ENCODE measurements at places on chromosomes 11 and 22.

DNA sequence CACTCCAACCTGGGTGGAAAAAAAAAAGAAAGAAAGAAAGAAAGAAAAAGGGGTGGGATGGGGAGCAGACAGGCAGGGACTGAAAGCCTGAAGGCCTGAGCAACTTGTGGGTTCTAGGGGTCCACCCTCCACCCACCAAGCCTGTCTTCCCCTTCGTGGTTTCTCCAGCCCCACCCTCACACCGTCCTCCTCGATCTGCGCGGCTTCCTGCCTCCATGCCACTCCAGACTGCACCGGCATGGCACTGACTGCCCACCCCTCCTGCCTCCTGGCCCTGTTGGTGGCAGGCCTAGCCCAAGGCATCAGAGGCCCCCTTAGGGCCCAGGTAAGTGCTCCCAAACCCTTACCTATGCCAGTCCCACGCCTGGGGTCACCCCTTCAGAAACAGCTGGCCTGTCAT is at the start of gene CTSW:
TSS of gene CTSW (plus strand) at position 221 of the 400 bp plus-strand sequence. CDS start at position 239, 18 bp downstream.
- no peak for DNase-seq

DNA sequence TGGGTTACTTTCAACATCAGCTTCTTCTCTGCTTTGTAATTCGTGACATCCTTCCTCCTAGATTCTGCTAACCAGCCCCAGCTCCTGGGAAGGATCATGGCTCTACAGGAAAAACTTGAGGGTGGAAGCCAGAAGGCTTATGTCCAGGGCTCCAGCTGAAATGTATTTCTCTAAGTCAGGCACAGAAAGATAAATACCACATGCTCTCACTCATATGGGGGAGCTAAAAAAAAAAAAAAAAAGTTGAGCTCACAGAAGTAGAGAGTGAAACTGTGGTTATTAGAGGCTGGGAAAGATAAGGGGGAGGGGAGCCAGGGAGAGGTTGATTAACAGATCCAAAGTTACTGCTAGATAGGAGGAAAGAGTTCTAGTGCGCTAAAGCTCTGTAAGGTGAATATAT is 74.9 kb downstream of the DSCAML1 start:
- no peak for DNase-seq

DNA sequence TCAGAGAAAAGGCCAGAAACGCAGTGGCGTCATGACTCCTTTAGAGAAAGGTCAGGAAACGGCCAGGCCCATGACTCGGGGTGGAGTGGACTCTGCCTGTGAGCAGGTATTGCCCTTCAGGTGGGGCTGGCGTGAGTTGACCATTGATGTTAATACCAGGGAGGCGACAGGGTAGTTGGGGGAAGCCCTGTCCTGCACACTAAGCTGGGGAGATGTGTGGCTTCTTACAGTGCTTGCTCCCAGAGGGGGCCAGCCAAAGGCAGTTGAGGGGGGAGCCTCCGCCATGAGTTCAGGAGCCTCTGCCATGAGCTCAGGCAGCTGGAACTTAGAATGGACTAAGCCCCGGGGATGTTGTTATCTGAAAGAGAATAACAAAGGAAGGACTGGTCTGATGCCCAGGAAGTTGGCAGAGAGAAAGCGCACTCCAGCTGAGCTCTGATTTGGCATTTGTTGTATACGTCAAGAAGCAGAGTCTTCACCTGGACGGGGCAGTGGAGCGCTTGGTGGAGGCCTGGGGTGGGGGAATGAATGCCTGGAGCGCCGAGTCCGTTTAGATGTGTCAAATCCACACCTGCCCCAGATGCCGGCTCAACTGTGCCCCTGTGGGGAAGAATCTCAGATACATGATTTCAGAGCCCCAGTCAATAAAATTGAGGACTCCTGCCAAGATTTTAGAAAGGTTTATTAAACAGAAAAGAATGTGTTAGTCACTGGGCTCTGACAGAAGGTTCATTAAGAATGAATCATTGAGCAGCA is 222.5 kb downstream of the TBC1D22A start:
- DNase-seq: no peak

DNA sequence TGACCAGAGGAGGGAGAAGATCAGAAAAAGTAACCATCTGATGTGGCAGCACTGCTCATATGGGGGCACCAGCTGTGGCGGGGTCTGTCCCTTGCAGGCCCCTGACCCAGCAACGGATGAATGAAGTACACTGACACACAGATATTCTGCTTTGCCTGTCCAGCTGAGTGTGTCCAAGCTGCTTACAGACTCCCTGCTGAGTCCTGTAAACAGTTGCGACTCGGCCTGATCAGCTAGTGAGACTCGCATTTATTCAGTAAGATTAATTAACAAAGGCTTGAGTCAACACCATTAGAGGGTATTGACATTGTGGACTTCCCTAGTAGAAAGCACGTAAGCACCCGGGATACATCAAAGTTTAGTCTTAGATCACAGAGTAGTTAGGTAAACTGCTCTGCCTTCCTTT is 15.3 kb upstream of the OR10D3 start:
- no peak for DNase-seq

GRCh38 chr22:22752556-22753477 is 108.4 kb downstream of the GGTLC2 start:
- no peak for DNase-seq

DNA sequence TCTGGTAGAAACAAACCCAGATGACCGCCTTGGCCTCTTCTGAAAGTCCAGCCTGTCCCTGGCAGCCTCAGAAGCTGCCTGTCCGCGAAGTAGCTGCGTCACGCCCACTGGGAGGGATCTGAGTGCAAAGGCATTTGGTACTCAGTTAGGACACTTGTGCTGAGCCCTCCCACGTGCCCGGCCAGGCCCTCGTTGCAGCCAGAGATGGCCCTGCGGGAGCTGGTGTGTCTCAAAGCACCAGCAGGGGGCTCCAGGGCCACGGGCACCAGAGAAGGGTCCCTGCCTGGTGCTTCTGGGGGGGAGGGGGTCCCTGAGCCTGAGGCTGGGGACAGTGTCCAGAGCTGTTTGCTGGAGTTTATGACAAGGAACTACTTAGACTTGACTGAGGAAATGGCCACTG is 5.8 kb downstream of the SELENOO start:
- DNase-seq: no peak

DNA sequence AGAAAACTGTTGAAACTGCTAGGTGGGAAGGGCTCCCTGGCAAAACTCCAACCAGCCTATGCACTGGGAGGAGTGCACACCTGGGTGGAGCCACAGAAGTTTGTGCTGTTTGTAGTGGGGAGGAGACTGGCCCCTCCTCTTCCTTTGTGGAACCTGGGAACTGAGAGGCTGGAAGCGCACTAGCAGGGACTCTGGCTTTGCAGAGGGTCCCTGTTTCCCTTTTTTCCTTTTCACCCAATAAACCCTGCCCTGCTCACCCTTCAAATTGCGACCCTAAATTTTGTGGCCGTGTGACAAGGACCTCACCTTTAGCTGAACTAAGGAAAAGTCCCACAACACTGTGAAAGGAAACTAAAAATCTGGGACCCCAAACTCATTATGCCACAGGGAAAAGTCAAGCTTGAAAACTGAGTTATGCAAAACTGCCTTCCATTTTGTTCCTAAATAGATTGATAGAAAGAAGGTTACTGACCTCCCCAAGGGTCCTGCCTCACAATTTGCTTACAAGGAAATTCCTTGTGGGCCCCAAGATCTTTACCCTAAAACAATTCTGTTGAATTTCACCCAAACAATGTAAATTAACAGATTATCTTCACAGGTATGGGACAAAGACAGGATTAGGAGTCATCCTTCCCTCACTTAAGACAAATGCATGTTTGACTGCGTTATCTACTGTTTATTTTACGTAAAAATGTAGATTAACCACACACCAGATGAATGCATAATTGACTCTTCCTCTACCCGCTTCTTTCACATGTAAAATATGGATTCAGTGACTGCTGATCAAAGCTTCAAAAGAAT is 81.0 kb downstream of the SLC36A4 start:
- DNase-seq: no peak

DNA sequence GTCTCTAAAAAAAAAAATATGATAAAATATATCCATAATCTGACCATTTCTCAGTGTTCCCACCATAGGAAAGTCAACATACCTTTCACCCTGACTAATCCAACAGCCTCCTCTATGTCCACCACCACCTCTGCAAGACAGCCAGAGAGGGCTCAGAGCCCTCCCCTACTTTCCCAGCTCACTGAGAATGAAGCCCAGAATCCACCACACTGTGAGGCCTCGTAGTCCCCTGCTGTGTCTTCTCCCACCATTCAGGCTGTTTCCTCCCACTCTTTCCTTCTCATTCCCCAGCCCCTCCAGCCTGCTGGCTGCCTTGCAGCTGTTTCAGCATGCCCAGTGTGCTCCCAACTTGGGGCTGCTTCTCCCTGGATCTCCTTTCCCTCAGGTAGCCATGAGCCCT is 27.0 kb downstream of the SGSM3 start:
- no peak for DNase-seq

DNA sequence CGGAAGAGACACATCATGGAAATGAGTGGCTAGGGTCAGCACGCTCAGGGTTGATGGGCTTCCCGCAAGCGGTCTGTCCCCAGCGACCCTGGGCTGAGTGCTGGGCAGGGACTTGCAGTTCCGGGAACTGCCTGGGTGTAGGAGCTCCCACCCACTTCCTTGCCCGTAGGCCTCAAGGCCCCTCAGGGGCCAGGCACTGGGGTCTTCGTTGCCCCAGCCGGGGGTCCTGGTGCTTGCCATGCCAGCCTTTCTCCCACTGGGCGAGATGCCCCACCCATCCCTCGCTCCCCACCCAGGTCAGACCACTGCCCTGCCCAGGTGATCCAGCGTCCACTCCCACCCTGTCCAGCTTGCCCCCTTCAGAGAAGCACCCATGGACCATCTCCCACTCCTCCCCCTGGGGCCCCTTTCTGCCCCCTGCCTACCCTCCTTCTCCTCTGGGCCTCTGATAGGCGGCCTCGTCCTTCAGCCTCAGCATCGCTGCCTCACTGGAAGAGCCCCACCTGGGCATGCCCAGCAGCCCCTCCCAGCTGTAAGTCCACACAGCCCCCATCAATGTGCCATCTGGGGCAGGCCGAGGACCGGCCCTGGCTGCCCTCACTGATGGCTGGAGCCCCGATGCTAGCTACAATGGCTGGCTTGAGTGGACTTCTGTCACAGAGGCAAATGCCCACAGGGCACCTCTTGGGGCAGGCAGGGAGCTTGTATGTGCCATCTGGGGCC is 17.8 kb upstream of the DGCR8 start:
- DNase-seq: no peak

DNA sequence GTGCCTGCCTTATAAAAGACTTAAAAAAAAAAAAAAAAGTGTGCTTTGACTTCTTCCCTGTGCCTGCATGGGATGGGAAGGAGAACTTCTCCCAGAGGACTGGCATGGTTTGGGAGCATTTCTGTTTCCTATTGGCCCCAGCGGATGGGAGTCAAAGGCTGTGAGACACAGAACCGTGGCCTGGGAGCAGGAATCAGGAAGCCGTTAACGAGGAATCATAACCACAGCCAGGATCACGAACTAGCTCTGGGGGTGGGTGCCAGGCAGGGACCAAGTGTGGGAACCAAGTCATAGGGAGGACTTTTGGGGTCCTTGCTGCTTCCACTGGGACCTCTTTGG is 526 bp downstream of the C1QTNF6 start:
- DNase-seq: no peak

GRCh38 chr11:70065318-70066135 is 12.6 kb upstream of the ANO1 start:
- DNase-seq: no peak

- no peak for DNase-seq
Observed at GRCh38 chr11:120547811-120548681, 36.5 kb downstream of the GRIK4 start.

DNA sequence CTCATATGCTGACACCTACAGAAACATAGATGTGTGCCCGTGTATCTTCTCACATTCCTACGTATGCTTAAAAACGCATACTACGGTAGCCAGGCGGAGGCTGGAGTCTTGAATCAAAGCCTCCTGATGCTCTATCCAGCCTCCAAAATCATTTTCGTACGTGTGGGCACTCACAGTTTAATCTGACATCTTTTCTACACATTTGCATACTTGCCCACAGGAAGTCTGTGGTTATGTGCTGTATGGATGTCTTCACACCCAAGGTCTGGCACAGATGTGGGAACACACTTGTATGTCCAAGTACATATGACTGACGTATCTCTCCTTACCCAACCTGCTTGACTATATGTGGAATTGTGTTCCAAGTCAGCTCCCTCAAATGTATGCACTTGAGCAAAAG is 561.8 kb upstream of the CADM1 start:
- no peak for DNase-seq

DNA sequence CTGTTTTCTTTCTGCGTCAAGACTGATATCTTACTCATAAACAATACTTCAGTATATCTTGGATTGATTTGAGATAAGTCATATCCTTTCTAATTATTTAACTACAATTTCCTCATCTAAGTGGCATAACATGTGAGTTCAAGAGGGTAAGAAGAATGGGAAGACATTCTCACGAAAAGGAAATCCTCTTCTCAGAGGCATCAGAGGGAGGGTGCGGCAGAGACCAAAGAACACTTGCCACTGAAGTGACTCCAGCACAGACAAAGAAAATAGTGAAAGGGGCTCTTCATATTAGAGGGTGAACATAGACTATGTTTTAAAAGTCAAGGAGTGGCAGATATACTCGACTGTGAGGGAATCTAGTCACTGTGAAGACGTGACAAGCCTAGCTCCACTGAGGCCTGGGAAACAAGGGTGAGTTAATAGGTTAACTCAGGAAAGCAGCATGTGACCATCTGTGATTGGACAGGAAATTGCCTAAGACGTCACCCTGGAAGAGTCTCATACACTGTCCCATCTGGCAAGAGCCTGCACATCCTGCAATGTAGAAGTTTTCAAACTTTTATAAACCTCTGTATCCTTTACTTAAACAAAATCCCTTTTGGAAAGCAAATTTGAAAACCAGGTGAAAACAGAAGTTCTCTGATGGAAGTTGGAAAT is 1.9 kb upstream of the MMP1 start:
- DNase-seq: no peak

GRCh38 chr11:63507511-63507910 is 1.6 kb downstream of the LGALS12 start:
- no peak for DNase-seq

GRCh38 chr11:78334109-78334508 is 83.5 kb downstream of the GAB2 start:
- no peak for DNase-seq

- no peak for DNase-seq
Observed at GRCh38 chr11:70656252-70656651, 257.9 kb downstream of the CTTN start.

DNA sequence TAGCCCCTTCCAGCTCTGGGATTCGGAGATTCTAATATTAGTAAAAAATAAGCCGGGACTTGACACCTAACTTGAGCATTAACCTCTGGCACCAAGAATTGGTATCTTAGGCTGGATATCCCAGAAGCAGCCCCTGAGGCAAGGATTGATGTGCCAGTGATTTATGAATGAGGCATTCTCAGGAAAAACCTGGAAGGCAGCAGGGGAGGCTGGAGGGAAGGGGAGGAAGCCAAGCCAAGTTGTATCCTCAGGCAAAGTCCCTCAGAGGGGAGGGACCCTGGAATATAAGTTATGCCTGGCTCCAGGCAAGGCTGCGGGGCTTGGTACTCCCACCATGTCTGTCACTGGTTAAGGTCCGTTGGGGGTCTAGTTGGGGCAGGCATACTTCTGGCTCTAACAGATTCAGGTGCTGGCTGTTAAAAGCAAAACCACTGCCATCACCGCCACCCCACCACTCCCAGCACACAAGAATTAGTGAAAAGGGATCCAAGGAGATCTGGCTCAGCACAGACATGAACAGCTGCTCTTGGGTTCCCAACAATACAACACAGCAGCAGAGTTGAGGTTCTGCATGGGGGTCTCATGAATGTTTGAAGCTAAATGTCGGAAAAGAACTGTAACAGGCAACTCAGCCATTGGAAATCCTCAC is 29.8 kb downstream of the LMO2 start:
- DNase-seq: no peak

GRCh38 chr22:37222440-37222971 is 10.2 kb upstream of the SSTR3 start:
- no peak for DNase-seq

All from T-helper 17 cell (primary cell).